ENCODE measurements at places on chromosomes 12 and 14.

DNA sequence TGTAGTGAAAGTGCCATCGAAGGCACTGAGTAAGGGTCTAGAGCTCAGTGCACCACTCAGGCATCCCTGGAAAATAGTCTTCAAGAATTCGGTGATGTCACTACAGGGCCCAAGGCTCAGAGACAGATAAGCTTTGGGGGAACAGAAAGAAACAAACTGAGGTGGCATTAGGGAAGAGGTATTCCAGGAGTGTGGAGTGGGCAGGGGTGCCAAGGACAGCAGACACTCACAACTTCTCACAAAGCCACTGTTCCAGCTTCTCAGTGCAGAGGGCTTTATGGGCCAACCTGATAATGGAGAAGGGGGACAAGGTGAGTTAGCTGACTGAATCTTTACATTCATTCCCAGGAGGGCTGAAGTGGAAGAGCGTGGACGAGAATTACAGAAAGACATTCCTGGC lies 2.1 kb downstream of the LALBA start:
- DNase-seq = no peak

- DNase-seq = no peak
Measured at GRCh38 chr12:96322720-96323119, 77.5 kb downstream of the CDK17 start.

DNA sequence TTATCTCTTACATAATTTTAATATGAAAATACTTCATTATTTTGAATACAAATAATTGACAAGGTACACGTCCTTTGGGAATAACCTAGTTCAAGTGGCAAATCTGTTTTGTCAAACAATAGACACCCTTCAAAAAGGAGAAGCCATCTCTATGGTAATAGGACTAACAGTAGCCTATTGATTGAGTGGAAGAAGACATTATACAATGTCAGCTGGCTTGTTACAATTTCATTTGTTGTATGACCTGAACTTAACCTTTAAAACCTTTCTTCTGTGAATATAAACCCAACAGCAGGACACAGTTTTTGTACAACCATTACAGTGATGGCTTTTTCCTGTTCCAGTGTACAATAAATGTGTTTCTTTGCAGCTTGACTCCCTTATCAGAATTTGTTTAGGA lies 8.1 kb downstream of the TMEM260 start:
- DNase-seq = no peak

DNA sequence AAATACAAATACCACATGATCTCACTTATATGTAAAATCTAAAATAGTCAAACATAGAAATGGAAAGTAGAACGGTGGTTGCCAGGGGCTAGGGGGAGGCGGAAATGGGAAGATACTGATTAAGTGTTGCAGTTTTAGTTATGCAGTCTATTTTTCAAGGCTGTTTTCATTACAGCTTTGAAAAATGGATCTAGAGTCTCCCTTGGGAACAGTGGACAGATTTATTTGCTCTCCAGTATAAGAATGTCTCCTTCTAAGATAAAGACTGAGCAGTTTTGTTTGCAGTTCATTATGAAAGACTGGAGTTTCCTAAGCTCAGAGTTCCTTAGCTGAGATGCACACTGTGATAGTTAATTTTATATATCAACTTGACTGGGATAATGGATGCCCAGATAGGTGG lies 202.5 kb downstream of the KLHL28 start:
- DNase-seq = no peak

- DNase-seq = no peak
Measured at GRCh38 chr14:91250912-91251311, 6.4 kb upstream of the GPR68 start.
